Stomach (tissue), 19 donors: ENCODE measurements at places on chromosomes 7 and 10. TPM values are rescaled to one million over a fixed set of nuclear protein-coding genes. Genes with fewer than 3 reads are reported as not detected.

The FUOM gene
- total RNA-seq = 7.2 TPM

The SLC29A3 gene
- 2.8 TPM for total RNA-seq

The BCL7B gene
- 16.9 TPM for total RNA-seq

The FAM20C gene
- 29.5 TPM for total RNA-seq

The PBLD gene
- 43.6 TPM for total RNA-seq

The SAP25 gene
- not detected for total RNA-seq

The CYP2C8 gene
- not detected for total RNA-seq

The PCLO gene
- 5.8 TPM for total RNA-seq

The CCDC3 gene
- 1.8 TPM for total RNA-seq

The ADARB2 gene
- 0.55 TPM for total RNA-seq

The PTN gene
- total RNA-seq = 47.4 TPM

The CTTNBP2 gene
- 56.4 TPM for total RNA-seq

The INHBA gene
- not detected for total RNA-seq

The CPA2 gene
- 65.8 TPM for total RNA-seq

The PRKAR2B gene
- 10.1 TPM for total RNA-seq

The ANKRD61 gene
- total RNA-seq = not detected

The GPR15LG gene
- not detected for total RNA-seq

The BTBD16 gene
- total RNA-seq = not detected

The SPDYE2B gene
- not detected for total RNA-seq
